ENCODE measurements at places on chromosomes 4 and X.

GRCh38 chr4:6701371-6701770 is 7.7 kb downstream of the S100P start:
- DNase-seq = peak; percentile 56

GRCh38 chrX:154366666-154367055 is 7.8 kb downstream of the FLNA start:
- DNase-seq = no peak

- no peak for DNase-seq
Observed at GRCh38 chrX:77143907-77144306, 303.3 kb upstream of the FGF16 start.

GRCh38 chr4:7228734-7229133 is 36.4 kb downstream of the SORCS2 start:
- no peak for DNase-seq

- DNase-seq = no peak
Observed at GRCh38 chr4:13559413-13559812, 15.1 kb upstream of the NKX3-2 start.

Measured in activated CD4-positive, alpha-beta T cell treated with anti-CD3 and anti-CD28 coated beads, Interleukin-2, amount 50 U/mL, for 48 hours (primary cell).